T1000 (cell line): ENCODE measurements at places on chromosomes 5 and 9.
A peak's percentile ranks its signal among the peaks of the same experiment; 100 is the strongest.

DNA sequence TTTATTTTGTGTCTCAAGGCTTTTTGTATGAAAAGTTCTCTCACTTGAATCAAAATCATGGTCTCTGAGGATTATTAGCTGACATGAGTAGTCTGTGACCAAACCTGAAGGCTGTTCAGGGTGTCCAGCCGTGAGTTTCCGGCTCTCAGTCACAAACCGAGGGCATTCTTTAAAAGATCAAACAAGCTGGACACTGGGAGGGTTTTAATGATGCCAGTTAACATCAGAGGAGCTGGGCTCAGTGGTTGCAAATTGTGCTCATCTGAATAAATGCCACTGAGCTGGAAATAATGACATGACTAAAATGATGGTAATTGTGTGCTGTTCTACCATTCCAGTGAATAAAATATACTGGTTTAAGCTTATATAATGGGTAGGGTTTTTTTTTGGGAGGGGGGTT lies 153.1 kb downstream of the FOCAD start:
- DNase-seq, result no peak

DNA sequence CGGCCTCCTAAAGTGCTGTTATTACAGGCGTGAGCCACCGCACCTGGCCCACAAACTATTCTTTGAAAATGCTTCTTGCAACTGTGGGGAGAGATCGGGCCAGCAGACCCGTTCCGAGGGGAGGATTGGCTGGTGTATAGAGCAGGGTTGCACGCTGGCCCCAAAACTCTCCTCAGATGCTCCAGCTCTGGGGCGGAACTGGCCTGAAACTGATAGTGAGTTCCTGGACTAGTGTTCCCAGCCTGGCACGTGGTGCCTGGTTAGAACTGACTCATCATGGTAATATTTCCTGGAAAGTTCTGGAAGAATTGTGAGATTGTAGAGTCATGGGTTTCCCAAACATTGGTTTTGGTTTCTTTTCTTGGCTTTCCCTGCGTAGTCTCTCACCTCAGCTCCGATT lies 120.5 kb downstream of the FBXL7 start:
- no peak for DNase-seq

GRCh38 chr9:107175041-107175440 lies 108.0 kb upstream of the RAD23B start:
- no peak for DNase-seq

- no peak for DNase-seq
These were observed 7.6 kb upstream of the AHRR start for GRCh38 chr5:313806-314376.

DNA sequence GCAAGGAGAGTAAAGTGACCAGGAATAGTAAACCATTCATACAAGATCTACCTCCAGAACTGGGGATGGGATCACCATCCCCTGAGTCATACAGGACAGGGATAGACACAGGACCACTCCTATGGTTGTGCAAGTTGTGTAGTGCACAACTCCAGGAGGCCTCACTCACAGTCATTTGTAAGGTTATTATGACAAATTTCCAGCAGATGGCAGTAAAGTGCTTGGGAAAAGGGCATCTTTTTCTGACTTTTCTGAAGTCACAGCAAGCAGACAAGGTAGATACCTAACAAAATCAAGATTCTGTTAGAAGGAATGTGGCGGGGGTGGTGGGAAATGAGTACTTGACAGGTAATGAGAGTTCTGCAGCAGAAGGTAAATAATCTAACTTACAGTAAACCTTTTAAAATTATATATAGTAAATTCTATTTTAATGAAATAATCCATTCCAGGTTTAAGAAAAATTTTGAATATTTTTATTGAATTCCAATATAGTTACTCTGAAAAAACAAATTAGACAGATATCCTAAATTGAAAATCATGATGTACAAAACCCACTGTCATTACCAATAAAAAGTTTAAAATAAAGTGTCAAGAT lies 16.7 kb upstream of the KIF27 start:
- peak; percentile 26 for DNase-seq

- DNase-seq, result no peak
These were observed 19.6 kb downstream of the CLPTM1L start for GRCh38 chr5:1325191-1325741.

DNA sequence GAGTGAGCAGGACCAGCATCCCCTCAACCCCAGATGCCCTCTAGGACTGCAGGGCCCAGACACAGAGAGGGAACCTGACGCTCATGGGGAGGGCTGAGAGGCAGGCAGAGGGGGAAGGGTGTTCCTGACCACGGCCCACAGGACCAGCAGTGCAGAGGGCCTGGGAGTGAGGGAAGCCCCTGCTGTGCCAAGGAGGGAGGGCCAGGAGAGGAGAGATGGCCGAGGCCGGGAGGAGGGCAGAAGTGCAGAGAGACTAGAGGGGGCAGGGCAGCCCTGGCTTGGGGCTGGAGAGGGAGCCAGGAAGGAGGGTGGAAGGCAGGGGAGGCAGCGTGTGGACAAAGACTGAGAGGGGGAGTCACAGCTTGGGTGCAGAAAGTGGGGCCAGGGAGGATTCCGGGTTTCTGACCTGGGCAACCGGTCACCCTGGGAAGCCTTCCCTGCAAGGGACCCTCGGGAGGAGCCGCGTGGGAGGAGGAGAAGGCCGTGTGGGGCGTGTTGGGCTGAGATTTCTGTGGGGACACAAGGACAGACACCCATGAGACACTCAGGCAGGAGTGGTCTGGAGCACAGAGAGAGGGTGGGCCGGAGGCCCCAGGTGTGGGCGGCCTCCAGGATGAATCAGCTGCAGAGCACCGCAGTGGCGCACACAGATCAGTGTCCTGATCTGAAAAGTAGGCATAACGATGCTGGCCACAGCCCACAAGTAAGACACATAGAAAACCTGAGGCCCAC lies 117.5 kb downstream of the ADAMTS2 start:
- no peak for DNase-seq

- no peak for DNase-seq
These were observed 41.7 kb upstream of the SMC5 start for GRCh38 chr9:70217029-70217428.

GRCh38 chr9:2567922-2568321 lies 53.7 kb upstream of the VLDLR start:
- no peak for DNase-seq

DNA sequence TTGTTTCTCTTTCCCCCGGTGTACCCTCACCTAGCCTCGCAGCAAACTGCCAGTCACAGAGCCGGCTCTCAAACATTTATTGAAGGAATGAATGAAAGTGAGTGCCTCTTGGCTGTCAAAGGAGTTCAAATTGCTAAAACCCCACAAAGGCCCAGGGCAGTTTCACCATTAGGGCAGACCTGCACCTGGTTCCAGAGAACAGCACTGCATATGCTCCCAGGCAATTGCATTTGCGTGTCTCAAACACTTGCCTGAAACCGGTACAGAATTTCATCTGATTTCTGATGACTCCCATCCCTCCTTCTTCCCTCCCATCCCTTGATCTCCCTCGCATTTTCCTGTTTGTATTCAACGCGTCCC lies 165.6 kb upstream of the ZNF462 start:
- DNase-seq, result no peak

DNA sequence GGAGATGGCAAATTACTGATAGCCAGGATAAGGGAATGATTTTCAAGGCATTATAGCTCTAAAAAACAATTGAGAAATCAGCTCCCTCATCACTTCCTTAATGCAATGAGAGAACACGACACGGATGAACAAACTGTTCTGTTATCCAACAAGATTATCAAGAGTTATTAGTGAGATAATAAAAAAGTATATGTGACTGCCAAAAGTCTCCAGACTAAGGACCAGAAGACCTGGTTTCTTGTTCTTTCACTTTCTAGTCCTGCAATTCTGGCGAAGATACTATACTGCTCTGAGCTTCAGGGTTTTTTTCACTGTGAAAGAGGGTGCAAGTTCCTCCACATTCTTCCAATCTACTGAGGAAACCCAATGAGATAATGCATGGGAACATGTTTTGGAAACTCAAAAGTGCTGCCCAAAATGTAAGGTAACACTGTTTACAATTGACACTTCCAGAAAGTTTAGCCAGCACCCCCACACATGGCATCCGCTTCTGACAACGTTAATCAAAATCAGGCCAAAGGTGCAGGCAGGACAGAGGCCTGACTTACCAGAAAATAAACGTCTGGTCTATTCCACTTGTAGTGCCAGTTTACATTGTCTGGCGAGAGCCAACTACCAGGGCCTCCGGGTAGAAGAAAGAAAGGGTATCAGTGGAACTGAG lies 254.2 kb downstream of the DOCK8 start:
- no peak for DNase-seq

- DNase-seq, result no peak
These were observed 150.2 kb downstream of the MACROH2A1 start for GRCh38 chr5:135248801-135249231.

GRCh38 chr5:135810188-135810943 lies 24.1 kb upstream of the SLC25A48 start:
- no peak for DNase-seq

DNA sequence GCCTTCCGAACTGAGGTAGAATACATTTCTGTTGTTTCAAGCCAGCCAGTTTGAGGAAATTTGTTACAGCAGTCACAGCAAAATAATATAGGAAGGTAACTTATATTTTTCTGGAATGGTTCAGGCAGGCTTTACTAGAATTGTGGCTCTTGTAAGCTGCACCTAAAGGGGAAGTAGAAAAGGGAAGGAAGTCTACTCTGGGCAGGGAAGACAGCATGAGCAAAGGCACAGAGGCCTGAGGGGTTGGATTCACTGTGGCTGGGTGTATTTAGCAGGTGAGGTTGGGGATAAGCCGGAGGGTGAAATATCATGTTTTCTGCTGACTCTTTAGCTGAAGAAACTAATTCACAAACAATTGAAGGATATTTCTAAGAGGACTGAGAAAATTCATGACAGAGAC lies 183.5 kb downstream of the GAS1 start:
- DNase-seq, result no peak

GRCh38 chr9:14301583-14302021 lies 12.3 kb downstream of the NFIB start:
- no peak for DNase-seq

- no peak for DNase-seq
These were observed 183.9 kb upstream of the OTULINL start for GRCh38 chr5:14397717-14398116.

GRCh38 chr5:120564013-120564412 lies 99.9 kb downstream of the PRR16 start:
- no peak for DNase-seq

DNA sequence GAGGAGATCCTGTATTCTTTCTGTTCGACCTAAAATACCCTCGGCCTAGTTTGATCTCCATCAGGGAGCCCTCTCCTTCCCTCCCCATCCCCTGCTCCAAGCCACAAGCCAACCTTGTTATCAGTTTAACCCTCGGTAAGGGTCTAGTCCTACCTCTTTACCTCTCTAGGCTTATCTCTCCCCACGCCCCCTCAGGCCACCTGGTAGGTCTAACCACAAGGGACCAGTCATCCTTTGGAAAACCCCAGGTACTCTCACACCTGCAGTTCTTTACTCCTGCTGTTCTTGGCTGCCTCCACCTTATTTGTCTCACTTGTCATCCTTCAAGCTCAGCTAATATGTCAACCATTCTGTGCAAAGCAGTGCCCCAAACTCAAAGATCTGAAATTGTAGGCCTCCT lies 78.7 kb downstream of the RAD23B start:
- DNase-seq, result no peak

GRCh38 chr5:175696139-175696854 lies 38.4 kb downstream of the HRH2 start:
- DNase-seq, result no peak

DNA sequence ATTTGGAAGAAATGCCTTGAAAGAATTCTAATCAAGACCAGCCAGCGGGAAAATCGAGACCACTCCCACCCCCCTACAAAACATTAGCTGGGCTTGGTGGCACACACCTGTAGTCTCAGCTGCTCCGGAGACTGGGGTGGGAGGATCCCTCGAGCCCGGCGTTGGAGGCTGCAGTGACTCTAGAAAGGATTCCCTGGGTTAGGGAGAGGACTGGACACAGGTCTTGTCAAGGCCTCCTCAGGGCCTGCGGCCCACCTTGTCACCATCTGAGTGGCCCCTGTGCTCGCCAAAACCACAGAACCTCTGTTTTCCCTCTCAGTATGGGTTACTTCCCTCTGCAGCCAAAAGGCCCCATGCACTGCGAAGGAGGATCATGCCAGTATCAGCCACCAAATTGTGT lies 16.5 kb upstream of the GOLM1 start:
- DNase-seq, result no peak

GRCh38 chr5:148352696-148353095 lies 17.3 kb downstream of the SPINK9 start:
- no peak for DNase-seq

DNA sequence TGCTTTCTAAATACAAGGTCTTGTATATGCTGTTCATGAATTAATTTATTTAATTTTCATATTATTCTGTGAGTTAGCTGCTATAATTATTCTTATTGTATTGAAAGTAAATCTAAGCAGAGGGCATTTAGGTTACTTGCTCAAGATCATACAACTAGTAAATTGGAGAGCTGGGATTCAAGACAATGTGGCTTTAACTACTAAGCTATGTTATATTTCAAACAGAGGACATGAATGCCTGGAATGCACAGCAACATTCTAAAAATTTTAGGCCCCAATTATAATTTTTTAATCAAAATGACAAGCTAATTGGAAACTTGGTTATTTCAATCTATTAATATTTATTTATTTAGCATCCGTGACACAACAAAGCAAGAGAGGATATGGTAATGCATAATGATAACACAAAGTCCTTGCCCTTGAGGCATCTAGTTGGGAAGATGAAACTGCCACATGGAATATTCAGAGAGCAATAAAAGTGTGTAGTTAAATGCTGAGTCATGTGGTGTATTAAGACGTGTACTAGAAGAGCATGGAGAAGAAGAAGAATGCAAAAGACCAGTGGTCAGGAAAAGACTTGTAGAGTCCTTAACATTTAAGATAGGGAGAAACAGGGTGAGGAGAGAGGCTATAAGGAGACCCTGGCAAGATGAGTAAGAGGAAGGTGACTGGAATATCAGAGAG lies 24.4 kb downstream of the CTXN3 start:
- DNase-seq, result no peak

DNA sequence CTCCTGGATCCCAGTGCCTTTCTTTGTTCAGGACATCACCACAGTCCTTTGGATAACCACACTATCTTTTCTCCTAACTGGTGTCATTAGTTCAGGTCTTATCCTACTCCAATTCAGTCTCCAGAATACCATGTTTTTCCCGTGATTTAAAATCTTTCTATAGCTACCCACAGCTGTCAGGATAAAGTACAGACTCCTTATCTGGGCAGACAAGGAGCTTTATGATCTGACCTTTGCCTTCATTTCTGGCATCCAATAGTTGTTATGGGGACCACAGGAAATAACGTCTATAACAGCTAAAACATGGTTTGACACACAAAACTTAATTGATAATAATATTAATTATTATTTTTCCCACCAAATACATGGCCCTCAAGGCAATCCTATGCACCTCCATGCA lies 125.6 kb downstream of the ARL15 start:
- no peak for DNase-seq

DNA sequence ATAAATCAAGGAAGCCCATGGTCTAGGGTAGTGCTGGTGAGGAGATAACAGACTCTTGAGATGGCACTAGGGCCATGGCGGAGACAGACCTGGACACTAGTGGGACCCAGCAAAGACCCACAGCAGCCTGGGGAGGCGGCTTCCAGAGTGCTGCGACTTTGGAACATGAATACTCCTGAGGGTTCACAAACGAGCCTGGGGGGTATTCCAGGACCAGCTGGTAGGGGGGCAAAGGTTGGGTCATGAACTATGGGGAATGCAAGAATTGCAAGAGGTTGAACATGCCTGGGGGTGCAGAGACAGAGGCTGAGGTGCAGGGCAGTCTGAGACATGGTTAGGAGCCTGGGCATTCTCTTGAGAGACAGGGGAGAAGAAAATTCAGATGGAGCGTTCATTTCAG lies 43.8 kb upstream of the SPTLC1 start:
- no peak for DNase-seq

- no peak for DNase-seq
These were observed 72.8 kb downstream of the TLE4 start for GRCh38 chr9:79644601-79645000.

GRCh38 chr9:98211260-98211659 lies 18.8 kb upstream of the CORO2A start:
- DNase-seq, result no peak
